ENCODE measurements at places on chromosomes 16 and 17.

- no peak for DNase-seq
Observed at GRCh38 chr16:668519-669171, 713 bp downstream of the RHOT2 start.

- DNase-seq, result no peak
Observed at GRCh38 chr17:70375406-70375805, 206.1 kb downstream of the KCNJ2 start.

- no peak for DNase-seq
Observed at GRCh38 chr16:31149332-31149731, 534 bp downstream of the PRSS36 start.

GRCh38 chr16:47310792-47311211 is 150.1 kb downstream of the ITFG1 start:
- DNase-seq, result no peak

- no peak for DNase-seq
Observed at GRCh38 chr16:60771138-60771537, 1265.1 kb downstream of the CDH8 start.

- DNase-seq, result no peak
Observed at GRCh38 chr17:36755586-36755985, 154.2 kb downstream of the MRM1 start.

GRCh38 chr16:29738514-29738913 is 7.3 kb downstream of the C16orf54 start:
- DNase-seq, result no peak

- DNase-seq, result no peak
Observed at GRCh38 chr16:10828851-10829366, 10.3 kb upstream of the TVP23A start.

- no peak for DNase-seq
Observed at GRCh38 chr16:80725566-80726162, 78.7 kb downstream of the CDYL2 start.

DNA sequence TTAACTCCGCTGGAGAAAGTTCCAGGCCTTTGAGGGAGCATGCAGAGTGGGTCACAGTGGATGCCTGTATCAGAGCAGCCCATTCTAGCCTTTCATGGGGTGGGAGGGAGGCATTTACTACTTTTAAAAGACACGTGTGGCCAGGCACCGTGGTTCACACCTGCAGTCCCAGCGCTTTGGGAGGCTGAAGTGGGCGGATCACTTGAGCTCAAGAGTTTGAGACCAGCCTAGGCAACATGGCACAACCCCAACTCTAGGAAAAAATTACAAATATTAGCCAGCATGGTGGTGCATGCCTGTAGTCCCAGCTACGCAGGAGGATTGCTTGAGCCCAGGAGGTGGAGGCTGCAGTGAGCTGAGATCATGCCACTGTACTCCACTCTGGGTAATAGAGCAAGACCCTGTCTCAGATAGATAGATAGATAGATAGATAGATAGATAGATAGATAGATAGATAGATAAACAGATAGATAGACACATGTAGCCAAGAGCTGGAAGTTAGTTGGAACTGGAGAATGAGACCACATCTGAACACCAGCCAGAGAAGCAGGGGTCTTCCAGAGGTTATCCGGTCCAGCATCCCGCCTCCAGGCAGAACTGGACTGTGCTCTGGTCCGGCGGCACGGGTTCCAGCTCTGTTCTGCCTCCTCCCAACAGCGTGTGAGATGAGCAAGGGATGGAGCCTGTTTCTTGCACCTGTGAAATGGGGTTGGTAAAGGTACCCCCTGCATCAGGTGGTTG is 3.6 kb downstream of the ADCY7 start:
- no peak for DNase-seq

GRCh38 chr17:17739388-17740066 is 58.3 kb downstream of the RAI1 start:
- DNase-seq, result no peak

DNA sequence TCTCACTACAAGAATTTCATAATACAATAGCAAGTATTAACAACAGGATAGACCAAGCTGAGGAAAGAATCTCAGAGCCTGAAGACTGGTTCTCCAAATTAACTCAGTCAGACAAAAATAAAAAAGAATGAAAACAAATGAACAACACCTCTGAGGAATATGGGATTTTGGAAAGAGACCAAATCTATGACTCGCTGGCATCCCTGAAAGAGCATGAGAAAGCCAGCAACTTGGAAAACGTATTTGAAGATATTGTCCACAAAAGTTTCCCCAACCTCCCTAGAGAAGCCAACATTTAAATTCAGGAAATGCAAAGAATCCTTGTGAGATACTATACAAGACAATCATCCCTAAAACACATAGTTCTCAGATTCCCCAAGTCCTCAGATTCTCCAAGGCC is 20.9 kb downstream of the NLRP1 start:
- no peak for DNase-seq

GRCh38 chr17:79812353-79813258 is 15.7 kb upstream of the CBX8 start:
- no peak for DNase-seq

GRCh38 chr16:70726892-70727361 is 41.1 kb upstream of the MTSS2 start:
- DNase-seq, result no peak

- no peak for DNase-seq
Observed at GRCh38 chr17:44315760-44316731, 7.6 kb downstream of the RUNDC3A start.

DNA sequence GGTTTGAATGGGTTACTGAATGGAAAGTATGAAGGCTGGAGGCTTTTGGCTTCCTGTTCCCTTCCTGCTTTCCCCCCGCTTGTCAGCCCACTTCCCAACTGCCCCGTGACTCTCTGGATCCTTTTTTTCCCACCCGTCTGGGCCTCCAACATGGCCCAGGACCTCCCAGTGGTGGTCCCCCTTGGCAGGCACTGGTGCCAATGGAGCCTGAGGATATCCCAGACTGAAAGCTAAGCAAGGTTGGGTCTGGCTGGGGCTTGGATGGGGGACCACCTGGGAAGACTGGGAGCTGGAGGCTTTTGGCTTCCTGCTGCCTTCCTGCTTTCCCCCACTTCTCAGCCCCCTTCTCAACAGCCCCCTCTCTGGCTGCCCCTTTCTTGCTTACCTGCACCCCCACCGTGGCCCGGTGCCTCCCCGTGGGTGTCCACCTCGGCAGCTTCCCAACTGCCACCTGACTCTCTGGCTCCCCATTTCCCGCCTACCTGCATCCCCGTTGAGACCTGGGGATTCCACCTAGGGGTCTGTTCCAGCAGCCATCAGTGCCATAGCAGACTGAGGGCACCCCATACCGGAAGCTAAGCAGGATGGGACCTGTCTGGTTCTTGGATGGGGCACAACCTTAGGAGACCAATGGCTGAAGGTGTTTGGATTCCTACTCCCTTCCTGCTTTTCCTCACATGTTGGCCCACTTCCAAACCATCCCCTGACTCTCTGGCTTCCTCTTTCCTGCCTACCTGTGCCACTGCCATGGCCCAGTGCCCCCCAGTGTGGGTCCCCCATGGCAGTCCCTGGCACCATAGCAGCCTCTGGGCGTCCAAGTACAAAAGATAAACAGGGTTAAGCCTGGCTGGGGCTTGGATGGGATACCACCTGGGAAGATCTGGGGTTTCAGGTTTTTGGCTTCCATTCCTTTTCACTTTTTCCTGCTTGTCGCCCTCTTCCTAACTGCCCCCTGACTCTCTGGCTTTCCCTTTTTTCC is 2295.3 kb downstream of the TP53TG3F start:
- DNase-seq, result no peak

DNA sequence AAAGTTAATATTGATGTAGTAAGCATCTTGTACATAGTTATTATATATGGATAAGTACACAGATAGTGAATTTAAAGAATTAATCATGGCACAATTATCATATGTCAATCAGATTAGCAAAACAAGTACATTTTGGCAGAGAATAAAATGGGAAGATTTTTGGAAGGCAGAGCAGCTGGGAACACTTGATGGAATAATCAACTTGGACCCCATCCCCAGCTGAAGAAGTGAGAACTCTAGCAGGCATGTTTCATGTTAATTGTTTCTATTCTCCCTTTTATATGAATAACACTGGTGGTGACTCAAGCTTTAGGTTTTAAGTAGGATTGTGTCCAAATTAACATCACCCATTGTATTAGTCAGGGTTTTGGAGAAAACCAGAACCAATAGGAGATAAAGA is 198.7 kb downstream of the KCNJ2 start:
- DNase-seq, result no peak

DNA sequence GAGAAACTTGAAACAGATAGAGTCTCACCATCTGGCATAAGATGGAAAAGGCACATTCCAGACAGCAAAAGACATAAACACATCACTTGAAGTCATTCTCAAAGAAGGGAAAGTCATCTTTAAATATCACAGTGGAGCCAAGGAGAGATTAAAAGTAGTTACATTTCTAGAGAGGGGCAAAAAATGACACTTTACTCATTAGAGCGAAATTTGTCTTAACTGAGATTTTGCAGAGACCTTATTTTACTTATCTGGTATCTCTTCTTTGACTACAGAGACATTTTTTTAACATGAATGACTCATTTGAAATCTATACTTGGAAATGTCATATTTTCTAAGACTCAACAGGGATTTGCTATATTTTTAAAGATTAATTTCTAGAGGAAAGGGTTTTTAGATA is 339.0 kb upstream of the KIF2B start:
- no peak for DNase-seq

- DNase-seq, result no peak
Observed at GRCh38 chr16:50989047-50989446, 162.0 kb downstream of the SALL1 start.

- DNase-seq, result no peak
Observed at GRCh38 chr16:50006964-50007363, 18.1 kb upstream of the CNEP1R1 start.

DNA sequence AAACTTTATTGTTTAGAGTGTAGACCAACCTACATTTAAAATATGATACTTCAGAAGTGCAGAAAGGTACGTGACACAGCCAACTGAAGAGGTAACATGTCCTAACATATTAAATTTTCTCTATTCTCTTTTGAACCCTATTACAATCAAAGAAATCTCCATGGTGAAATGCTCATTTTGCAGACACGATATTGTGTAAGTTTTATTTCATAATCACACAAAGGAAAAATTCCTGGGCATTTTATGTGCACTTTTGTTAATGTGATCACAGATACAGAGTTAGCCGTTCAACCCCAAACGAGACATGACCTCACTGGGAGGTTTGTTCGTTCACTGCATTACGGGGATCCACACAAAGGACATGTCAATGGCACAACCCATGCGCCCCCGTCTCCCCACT is 21.8 kb downstream of the KCNJ16 start:
- DNase-seq, result no peak

- no peak for DNase-seq
Observed at GRCh38 chr17:35560703-35561102, at the start of gene SLFN14. TSS of gene SLFN14 (minus strand) at chr17:35560819. CDS start at chr17:35558062, 2,757 bp downstream.

- no peak for DNase-seq
Observed at GRCh38 chr16:57092786-57093411, 516 bp downstream of the CPNE2 start.

GRCh38 chr17:32927201-32927723 is 691 bp upstream of the TMEM98 start:
- DNase-seq, result no peak

DNA sequence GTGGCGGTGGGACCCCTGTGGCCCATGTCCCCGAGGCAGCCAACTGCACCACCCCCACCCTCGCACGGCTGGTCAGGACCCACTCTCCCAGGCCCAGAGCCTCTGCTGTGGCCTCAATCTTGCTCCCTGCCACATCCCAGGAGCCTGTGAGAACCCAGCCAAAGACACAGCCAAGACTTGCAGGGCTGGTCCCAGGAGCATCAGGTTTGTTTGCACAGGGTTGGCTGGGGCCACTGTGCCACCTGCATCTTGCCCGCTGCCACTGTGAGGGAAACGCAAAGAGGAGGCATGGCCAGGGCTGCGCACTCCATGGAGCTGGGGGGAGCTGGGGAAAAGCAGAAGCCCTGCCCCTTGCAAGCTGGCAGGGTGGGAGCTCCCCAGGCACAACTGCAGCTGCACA is 92.5 kb downstream of the SSH2 start:
- no peak for DNase-seq

DNA sequence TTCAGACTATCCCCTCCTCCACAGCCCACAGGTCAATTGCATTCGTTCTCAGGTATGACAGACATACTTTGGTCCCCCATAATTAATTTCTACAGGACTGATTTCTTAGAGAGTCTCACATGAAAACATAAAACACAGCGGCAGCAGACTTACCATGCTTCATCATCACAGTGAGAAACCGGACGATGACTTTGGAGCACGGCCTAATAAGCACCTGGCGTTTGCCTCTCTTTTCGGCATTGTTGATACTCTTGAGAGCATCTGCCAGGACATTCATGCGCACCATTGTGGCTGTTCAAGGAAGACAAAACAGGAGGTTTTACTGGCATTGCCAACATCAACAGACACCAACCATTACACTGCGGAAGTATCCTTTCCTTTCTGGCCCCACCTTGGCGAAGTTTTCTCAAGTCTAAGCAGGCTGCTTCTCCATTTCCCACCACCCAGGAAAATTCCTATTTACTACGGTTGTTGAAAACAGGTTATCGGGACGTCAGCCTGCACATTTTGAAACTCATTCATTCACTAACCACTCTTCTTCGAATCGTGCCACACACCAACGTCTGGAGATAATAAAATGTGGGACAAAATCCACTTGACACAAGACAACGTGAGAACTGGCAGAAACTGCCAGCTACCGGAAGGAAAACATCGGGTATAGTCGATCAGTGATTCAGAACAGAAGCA is 1.2 kb downstream of the RPS15A start:
- DNase-seq, result no peak

GRCh38 chr16:20901436-20902112 is 1.0 kb downstream of the LYRM1 start:
- no peak for DNase-seq

DNA sequence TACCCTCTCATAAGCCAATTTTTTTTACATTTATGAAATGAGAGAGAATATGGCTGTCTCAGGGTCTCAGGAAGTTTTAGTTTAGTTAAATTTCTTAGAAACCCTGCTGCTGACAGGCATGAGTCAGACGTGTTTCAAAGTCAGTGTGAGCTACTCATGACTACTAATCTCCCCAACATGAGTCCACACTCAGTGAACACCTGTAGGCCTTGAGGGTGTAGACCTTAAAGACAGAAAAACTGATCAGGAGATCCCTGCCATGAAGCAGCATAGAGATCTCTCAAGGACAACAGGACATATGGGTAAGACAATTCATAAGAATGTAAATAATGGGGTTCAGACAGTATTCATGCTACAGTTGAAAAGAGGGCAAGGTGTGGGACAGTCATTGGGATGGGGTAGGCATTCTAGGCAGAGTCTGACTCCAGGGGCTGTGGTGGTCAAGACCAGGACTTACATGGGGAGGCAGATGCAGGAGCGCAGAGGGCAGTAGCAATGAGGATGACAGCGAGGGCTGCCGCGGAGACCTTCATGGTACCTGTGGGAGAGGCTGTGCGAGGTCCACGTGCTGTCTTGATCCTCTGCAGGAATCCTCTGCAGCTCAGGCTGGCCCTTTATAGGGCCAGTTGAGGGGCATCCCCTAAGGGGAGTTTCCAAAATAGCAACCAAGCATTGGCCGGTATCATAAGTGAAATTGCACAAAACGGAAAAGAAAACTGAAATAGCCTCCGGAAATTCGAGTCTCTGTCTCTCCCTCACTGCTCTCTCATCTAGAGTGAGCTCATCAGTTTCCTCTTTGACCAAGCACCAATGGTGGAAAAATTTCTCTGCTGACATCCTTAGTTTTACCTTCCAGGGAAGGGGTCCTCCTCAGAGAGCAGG is at the start of gene CCL5:
CCL5 (minus strand) TSS at position 588 of the 882 bp plus-strand sequence.
- peak; percentile 51 for DNase-seq

All from stimulated activated CD8-positive, alpha-beta memory T cell treated with anti-CD3 and anti-CD28 coated beads, Interleukin-7, amount 100 ng/mL, for 1 hour (primary cell).